MCF 10A (cell line): ENCODE measurements at places on chromosomes 4 and X.

DNA sequence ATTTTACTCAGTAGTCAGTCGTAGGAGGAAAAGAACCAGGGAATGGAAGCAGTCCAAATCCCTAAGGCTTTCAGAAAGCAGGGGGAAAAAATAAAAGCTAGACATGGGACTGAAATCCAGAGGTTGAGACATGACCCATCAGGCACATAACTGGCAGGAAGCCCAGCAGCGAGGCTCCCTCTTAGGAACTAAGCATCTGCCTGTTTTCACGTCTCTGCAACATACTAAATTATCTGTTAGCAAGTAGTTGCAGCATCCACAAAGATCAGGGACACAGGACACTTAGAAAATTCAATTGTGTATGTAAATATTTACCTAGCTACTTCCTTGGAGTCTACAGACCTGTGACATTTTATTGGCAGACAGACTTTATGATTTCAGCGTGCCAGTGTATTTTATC lies 118.0 kb upstream of the EDNRA start:
- no peaks in the 10 kb centered on the region for H3K36me3 ChIP-seq
- DNase-seq: peak; percentile 67
- H3K4me1 ChIP-seq: peaks cover 42% of the 10 kb centered on the region
- peak overlapping the region; percentile 88 for H3K27ac ChIP-seq
- H3K4me3 ChIP-seq: no peak overlapping the region

DNA sequence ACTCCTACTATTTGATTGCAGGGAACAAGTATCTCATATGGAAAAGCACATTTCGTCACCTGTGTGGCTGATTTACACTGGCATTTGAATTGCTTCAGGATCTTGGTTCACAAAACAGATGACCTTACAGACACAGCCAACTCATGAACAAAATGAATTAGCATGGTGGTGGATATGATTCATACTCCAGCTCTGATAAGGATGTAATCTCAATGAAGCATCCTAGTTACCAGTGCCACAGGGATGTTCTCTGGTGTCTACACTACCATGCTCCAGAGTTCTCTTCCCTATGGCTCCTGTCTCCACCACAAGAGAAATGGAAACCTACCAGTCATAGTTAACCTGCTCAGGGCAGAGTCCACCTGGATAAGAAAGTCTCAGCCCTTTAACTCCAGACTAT lies 40.7 kb downstream of the TEC start:
- H3K27ac ChIP-seq: no peak overlapping the region
- DNase-seq: peak; percentile 6
- peaks cover 6% of the 10 kb centered on the region for H3K36me3 ChIP-seq
- peaks cover 18% of the 10 kb centered on the region for H3K4me1 ChIP-seq
- H3K27me3 ChIP-seq: no peaks in the 10 kb centered on the region

GRCh38 chr4:40055863-40056715 lies 561 bp upstream of the N4BP2 start:
- no peaks in the 10 kb centered on the region for H3K27me3 ChIP-seq
- H3K27ac ChIP-seq: peak overlapping the region; percentile 93
- peak; percentile 95 for DNase-seq
- H3K4me3 ChIP-seq: peak overlapping the region; percentile 78

- no peaks in the 10 kb centered on the region for H3K27me3 ChIP-seq
- peak; percentile 87 for DNase-seq
- H3K36me3 ChIP-seq: no peaks in the 10 kb centered on the region
- no peak overlapping the region for H3K4me3 ChIP-seq
- H3K4me1 ChIP-seq: no peaks in the 10 kb centered on the region
These were observed 28.4 kb downstream of the ZNF185 start for GRCh38 chrX:152926279-152926678.

DNA sequence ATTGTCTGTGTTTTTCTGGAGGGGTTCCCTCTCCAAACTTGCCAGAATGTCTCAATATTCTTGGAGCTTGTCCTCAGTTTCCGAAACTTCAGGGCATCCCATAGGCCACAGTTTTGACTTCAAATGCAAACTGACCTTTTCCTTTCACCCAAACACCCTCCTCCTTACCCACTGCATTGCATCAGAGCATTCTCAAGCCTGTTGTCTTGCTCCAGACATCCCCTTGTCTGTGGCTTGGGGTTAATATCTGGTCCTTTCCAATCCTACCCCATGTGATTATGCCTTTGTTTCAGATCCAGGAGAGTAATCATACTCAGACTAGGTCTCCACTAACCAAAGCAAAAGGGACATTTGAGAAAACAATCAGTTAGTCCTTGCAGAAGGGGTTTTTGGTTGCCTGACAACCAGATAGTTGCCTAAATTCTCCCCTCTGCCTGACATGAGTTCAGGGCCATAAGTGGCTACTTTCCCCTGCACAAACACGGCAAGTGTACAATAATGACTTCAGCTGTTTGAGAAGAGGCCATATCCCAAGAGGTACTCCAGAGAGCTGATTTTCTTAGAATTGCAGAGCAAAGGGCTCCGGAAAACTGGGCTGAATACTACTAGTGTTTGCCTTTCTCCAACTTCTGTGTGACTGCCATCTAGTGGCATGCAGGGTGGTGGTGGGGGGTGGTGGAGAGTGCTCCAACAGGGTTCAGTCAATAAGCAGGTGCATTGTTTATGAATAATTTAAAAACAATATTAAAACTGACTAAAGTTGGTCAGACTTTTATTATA lies 130.2 kb downstream of the CHRDL1 start:
- H3K4me1 ChIP-seq: no peaks in the 10 kb centered on the region
- peaks cover 65% of the 10 kb centered on the region for H3K27me3 ChIP-seq
- H3K36me3 ChIP-seq: no peaks in the 10 kb centered on the region
- no peak overlapping the region for H3K27ac ChIP-seq
- H3K4me3 ChIP-seq: no peak overlapping the region

- H3K4me3 ChIP-seq: no peak overlapping the region
- no peak overlapping the region for H3K27ac ChIP-seq
- H3K4me1 ChIP-seq: no peaks in the 10 kb centered on the region
- DNase-seq: no peak
These were observed 83.4 kb upstream of the FAM47B start for GRCh38 chrX:34859191-34859590.

DNA sequence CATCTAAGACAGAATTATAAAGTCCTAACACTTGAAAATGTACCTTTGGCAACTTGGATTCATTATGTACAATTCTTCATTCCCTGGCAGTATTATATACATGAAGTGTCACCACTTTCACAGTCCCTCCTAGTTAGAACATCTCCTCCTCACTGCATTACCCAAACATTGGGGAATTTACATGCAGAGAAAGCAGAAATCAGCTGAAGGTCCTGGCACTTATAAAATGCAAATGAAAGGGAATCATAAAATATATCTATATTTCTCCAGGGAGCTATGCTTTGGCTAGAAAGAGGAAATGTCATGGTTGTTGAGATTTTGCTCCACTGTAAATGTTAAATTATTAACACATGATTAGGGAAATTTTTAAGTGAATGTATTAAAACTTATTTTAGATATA lies 835.6 kb upstream of the SLIT2 start:
- H3K27me3 ChIP-seq: no peaks in the 10 kb centered on the region
- H3K36me3 ChIP-seq: no peaks in the 10 kb centered on the region
- DNase-seq: no peak
- H3K4me1 ChIP-seq: no peaks in the 10 kb centered on the region
- no peak overlapping the region for H3K4me3 ChIP-seq
- H3K27ac ChIP-seq: no peak overlapping the region

GRCh38 chrX:66676413-66676812 lies 37.5 kb upstream of the EDA2R start:
- DNase-seq: peak; percentile 64
- peak overlapping the region; percentile 19 for H3K4me3 ChIP-seq
- H3K4me1 ChIP-seq: peaks cover 16% of the 10 kb centered on the region
- no peaks in the 10 kb centered on the region for H3K36me3 ChIP-seq
- H3K27ac ChIP-seq: peak overlapping the region; percentile 60
- H3K27me3 ChIP-seq: no peaks in the 10 kb centered on the region

DNA sequence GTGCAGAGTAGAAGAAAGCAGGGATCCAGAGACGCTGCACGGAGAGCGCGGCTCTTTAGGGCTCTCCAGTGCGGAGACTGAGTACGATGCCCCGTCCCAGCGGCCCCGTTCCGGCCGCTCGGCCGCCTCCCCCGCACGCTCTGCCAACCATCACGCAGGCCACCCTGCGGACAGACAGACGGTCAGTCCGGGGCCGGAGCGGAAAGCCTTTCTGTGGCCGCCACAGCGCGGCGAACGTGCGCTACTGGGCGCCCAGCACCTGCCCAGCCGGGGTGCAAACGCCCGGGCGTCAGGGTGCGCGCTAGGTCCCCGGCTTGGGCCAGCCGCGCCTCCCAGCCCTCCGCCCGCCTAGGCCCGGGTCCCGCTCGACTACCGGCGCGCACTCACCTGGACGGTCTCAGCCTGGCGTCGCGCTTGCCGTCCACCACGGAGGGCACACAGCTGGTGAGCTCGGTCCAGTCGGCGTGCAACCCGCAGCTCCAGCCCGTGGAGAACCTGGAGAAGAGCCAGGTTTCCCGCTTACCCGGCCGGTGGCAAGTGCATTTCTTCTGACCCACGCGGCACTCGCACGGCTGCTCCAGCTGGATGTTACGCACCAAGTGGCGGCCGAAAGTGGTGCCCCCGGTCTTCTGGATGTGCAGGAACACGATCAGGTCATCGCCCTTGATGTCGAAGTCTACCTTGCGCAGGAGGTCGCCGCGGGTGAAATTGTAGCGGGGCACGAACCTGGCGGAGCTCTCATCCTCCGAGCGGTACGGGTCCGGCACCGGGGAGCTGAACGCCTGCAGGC lies 1.8 kb downstream of the HS6ST2 start:
- peaks cover 6% of the 10 kb centered on the region for H3K36me3 ChIP-seq
- H3K27ac ChIP-seq: peak overlapping the region; percentile 8
- H3K27me3 ChIP-seq: peaks cover 11% of the 10 kb centered on the region

GRCh38 chr4:83174844-83175414 lies 60.4 kb upstream of the PLAC8 start:
- no peaks in the 10 kb centered on the region for H3K27me3 ChIP-seq
- H3K36me3 ChIP-seq: no peaks in the 10 kb centered on the region
- no peak for DNase-seq
- H3K4me1 ChIP-seq: peaks cover 4% of the 10 kb centered on the region

DNA sequence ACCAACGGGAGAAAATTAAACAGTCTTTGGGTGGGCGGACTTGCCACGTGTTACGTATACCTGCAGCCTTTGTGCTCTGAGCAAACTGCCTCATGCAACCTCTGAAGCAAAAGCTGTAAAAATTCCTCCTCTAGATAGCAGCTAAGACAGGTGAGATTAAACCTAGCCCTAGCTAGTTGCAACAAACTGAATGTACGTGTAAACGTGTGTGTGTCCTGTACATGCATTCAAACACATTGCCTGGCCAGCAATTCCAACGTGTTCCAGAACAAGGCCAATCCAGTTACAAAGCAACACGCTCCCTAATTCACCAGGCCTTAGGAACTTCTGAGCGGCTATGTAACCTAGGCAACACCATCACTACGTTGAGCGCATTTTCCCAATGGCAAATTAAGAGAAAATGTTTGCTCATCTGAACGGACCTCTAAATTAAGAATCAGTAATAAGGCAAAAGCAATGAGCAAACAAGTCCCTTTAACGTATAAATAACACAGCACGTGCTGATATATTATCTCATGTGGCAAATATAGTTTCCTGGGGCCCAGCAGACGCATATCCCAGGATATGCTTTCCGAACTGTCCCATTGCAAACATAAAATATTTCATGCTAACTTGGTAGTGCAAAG lies 792 bp downstream of the PPID start:
- peak overlapping the region; percentile 97 for H3K27ac ChIP-seq
- peak; percentile 52 for DNase-seq
- H3K27me3 ChIP-seq: peaks cover 9% of the 10 kb centered on the region
- H3K4me1 ChIP-seq: peaks cover 7% of the 10 kb centered on the region

- H3K27ac ChIP-seq: no peak overlapping the region
- H3K4me3 ChIP-seq: no peak overlapping the region
- H3K27me3 ChIP-seq: no peaks in the 10 kb centered on the region
These were observed 235.3 kb downstream of the TENM3 start for GRCh38 chr4:182478475-182478874.

DNA sequence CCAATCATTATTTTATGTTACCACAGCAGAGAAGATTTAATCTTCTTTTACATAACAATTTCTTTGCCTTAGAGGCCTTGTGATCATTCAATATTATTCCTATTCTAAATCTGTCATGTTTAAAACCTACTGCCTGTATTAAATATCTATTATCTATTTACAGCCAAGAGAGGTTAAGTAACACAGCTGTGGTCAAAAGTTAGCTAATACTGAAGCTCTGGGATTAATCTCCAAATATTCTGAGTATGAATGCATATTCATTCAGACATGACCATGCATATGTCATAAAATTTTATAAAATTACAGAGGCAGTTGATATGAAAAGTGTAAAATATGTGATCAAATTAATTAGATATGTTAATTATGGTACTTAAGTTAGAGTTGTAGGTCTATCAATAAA lies 187.9 kb upstream of the MAB21L2 start:
- no peaks in the 10 kb centered on the region for H3K27me3 ChIP-seq
- H3K4me1 ChIP-seq: no peaks in the 10 kb centered on the region
- no peak overlapping the region for H3K27ac ChIP-seq
- peaks cover 6% of the 10 kb centered on the region for H3K36me3 ChIP-seq
- H3K4me3 ChIP-seq: no peak overlapping the region

DNA sequence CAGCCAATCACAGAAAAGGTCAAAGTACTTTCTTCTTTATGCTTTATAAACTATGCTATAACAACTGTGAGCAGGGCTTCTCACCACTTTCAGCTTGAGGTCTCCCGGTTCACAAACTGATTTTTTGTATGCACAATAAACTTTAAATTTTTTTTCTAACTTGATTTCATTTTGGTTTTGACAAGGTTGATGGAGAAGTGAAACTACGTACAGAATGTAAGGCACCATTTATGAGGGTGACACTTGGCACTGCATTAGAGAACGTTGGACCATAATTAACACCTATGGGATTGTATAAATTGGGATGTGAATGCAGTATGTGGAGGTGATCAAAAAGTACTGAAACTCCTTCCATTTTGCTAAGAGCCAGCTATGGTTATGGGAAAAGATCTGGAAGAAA lies 857.9 kb upstream of the HTR2C start:
- no peak for DNase-seq
- peaks cover 35% of the 10 kb centered on the region for H3K27me3 ChIP-seq
- H3K4me3 ChIP-seq: no peak overlapping the region

GRCh38 chr4:97394653-97395052 lies 748.6 kb downstream of the STPG2 start:
- no peak overlapping the region for H3K27ac ChIP-seq
- H3K4me1 ChIP-seq: peaks cover 9% of the 10 kb centered on the region
- peaks cover 6% of the 10 kb centered on the region for H3K36me3 ChIP-seq
- H3K4me3 ChIP-seq: no peak overlapping the region
- no peaks in the 10 kb centered on the region for H3K27me3 ChIP-seq
